ENCODE measurements at places on chromosomes 1 and 21.

DNA sequence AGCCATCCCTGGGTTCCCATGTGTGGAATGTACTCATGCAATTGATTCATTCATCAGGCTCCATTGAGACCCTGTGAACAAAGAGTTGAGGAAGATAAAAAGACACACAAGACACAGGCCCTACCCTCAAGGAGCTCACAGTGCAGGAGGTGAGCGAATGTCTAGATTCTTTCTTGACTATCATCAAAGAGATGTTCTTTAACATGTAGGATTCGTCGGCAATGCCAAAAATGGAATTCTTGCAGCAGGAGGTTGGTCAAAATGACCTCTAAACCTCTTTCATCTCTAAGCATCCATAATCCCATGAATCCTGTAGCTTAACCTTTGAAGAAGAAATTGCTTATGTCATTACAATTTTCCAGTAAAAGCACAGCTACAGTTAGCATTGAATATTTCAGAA is 27.9 kb upstream of the TTF2 start:
- DNase-seq: no peak

DNA sequence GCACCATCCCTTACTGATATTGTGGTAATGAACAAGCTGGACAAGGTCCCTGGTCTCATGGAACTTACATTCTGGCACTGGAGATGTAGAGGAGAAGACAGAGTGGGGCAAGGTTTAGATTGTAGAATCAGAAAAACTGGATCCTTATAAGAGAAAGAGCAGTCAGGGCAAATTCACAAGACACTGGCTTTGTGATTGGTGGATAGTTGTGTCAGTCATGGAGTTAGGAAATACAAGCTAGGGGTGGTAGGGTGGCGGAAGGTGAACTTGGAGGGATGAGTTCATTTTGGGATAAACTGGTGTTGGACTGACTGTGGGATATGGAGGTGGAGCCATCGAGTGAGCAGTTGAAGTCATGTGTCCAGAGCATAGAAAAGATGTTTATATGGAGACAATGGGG is 3.7 kb upstream of the TLR5 start:
- DNase-seq: no peak

GRCh38 chr21:27827972-27828371 is 861.1 kb upstream of the ADAMTS5 start:
- DNase-seq: no peak

- no peak for DNase-seq
These were observed 212.6 kb downstream of the COL24A1 start for GRCh38 chr1:85943945-85944344.

GRCh38 chr1:173876732-173877131 is 8.6 kb downstream of the ZBTB37 start:
- no peak for DNase-seq

- no peak for DNase-seq
These were observed 8.5 kb downstream of the TP53BP2 start for GRCh38 chr1:223837206-223837605.

DNA sequence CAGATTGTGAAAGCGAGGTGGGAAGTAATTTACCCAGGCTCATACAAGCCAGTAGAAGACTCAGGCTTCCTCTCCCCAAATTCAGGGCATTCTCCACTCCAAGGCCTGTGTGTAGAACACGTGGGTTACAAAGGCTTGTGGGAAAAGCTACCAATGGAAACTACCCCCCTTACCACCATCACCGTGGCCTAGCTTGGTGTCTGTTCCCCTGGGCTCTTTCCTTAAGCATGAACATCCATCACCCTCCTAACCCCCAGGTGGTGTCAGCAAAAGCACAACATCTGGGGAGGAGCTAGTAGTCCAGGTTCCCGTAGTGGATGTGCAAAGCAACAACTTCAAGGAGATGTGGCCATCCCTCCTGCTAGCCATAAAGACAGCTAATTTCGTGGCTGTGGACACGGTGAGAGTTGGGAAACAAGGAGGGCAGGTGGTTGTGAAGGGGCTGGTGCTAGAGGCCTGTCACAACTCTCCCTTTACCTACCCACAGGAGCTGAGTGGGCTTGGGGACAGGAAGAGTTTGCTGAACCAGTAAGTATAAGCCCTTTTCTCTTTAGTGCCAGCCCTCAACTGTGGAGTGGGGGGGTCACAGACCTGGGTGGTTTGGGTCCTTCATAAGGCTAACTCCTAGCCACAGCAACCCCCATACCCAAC is 701 bp upstream of the MUTYH start:
- no peak for DNase-seq

GRCh38 chr1:160818207-160818937 is 22.4 kb downstream of the LY9 start:
- DNase-seq: no peak

- no peak for DNase-seq
These were observed at the start of gene KCNA3 for GRCh38 chr1:110674337-110675059. Gene KCNA3 (minus strand): TSS chr1:110674940. CDS start chr1:110674809, 131 bp downstream.

GRCh38 chr1:176543360-176544129 is 80.6 kb downstream of the PAPPA2 start:
- DNase-seq: no peak

GRCh38 chr21:41610042-41610839 is 102.3 kb upstream of the TMPRSS2 start:
- DNase-seq: no peak

- DNase-seq: peak; percentile 49
These were observed 64.8 kb upstream of the WNT4 start for GRCh38 chr1:22207511-22208267.

GRCh38 chr1:182259229-182259872 is 132.2 kb downstream of the GLUL start:
- peak; percentile 85 for DNase-seq

DNA sequence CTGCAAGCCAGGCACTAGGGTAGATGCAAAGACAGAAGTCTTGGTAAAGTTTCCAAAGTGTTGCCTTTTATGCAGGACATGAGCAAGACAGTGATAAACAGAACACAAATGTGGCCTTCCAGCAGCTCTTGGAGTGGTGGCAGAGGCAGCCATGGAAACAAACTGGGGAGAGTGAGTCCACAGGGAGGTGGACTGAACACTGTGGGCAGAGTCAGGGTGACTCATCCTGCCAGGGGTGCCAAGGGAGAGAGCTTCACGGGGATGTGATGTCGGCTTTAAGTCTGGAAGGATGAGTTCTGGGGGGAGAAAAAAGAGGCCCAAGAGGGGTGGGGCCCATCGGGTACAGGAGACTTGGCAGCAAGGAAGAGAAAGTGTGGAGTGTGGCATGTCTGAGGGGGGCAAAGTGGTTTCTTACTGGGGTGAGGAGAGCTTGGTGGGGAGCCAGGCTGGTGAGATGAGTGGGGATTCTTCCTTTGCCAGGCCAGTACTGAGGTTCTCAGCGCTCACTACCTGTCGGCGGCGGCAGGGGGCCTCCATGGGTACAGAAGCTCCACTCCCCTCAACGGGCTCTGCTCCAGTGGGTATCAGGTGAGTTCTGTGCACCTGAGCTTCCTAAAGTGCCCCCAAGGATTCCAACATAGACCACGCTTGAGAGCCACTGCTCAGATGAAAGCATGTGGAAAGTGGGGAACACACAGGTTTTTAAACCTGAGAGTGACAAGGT is 41.8 kb downstream of the KIAA0040 start:
- no peak for DNase-seq

GRCh38 chr1:153778824-153779519 is 3.8 kb downstream of the SLC27A3 start:
- DNase-seq: no peak

- DNase-seq: no peak
These were observed 20.6 kb downstream of the PTGFR start for GRCh38 chr1:78511334-78511733.

GRCh38 chr1:78061825-78062523 is 16.2 kb downstream of the GIPC2 start:
- DNase-seq: no peak

GRCh38 chr1:192998536-192998935 is 60.6 kb downstream of the UCHL5 start:
- DNase-seq: no peak

DNA sequence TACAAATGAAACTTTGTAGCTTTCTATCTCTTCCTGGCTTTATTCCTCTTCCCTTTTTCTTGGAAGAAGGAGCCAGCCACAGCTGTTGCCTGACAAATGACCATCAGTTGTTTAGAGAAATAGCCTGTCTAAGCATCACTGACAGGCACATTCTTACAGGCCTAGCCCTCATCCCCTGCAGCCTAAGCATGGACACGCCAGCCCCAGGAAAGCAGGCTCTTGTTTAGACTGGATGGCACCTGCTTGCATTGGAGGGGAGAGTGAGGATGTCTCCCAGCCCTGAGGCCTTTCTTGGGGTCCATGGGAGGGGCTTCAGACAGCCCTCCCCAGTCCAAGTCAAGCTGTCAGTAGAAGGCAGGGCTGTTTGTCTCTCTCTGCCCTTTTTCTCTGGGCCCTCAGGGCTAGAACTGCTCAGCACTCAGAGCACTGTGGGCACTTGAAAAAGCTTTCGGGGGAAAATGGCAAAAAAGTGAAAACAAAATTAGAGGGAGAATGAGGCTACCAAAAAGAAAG is 282.5 kb upstream of the PLXNA2 start:
- DNase-seq: no peak

- DNase-seq: no peak
These were observed 168.7 kb downstream of the RRAGC start for GRCh38 chr1:38690790-38691449.

DNA sequence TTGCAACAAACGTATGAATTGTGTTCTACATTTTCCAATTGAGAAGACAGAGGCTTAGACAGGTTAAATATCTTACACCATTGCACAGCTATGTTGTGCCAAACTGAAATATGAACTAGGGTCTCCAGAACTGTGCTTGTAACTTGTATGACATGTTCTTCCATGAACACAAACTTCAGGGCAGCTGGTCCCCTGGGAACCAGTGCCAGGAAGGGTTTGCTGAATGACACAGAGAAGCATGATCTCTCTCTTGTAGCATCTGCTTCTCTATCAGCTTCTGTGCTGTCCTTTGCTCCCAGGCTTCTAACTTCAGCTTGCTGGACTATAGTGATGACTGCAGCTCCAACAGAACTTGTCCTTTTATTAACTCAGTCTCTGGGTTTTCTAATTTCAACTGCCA is 385.5 kb downstream of the SIPA1L2 start:
- DNase-seq: no peak

DNA sequence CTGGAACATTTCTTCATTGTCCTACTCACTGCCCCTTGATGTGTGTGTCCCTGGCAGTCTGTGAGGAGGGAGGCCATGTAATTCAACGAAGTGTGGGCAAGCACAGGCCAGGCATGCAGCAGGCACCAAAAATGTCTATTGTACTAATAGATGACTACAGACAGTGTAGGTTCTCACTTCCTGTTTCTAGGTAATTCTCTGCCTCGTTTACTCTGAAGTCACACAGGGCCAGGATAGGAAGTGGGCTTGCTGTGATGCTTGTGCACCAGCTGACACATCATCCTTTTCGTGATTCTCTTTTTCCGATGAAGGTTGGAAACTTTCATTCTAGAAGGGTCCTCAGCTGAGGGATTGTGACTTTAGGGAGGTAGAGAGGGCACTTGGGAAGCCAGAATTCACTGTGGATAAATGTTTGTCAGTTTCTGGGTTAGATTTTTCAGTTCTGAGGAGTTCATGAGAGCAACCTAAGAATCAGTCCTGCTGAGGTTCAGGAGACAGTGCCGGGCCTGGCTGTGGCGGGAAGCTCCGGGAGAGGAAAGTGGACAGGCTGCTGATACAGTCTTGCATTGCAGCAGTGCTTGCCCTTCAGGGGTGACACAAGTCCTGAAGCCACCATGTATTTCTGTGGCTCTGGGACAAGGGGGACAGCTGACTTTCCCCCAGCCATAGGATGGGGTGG is 4.3 kb upstream of the CSF1 start:
- DNase-seq: no peak

GRCh38 chr21:31929548-31929947 is 56.7 kb downstream of the HUNK start:
- DNase-seq: no peak

GRCh38 chr1:12088607-12089006 is 25.5 kb downstream of the TNFRSF8 start:
- no peak for DNase-seq

DNA sequence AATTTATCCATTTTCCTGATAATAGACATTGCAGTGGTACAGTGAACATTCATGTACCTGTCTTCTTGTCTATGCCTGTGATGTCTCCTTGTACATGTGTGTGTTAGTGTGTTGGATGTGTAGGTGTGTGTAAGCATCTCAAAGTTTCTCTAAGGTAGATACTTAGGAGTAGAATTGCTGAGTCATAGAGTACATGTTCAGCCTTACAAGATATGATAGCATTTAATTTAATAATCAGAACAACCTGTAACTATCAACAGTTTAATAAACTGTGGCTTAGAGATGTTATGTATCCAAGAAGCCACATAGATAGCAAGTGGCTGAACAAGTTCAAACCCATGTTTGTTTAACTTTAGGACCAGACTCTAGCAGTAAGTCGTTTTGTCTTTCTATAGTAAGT is 35.6 kb downstream of the EPB41 start:
- DNase-seq: no peak

GRCh38 chr1:115467196-115467595 is 129.1 kb upstream of the NGF start:
- DNase-seq: no peak

GRCh38 chr1:11355559-11356475 is 82.8 kb downstream of the UBIAD1 start:
- no peak for DNase-seq

- DNase-seq: no peak
These were observed 54.2 kb upstream of the SPATA6 start for GRCh38 chr1:48526008-48526710.

DNA sequence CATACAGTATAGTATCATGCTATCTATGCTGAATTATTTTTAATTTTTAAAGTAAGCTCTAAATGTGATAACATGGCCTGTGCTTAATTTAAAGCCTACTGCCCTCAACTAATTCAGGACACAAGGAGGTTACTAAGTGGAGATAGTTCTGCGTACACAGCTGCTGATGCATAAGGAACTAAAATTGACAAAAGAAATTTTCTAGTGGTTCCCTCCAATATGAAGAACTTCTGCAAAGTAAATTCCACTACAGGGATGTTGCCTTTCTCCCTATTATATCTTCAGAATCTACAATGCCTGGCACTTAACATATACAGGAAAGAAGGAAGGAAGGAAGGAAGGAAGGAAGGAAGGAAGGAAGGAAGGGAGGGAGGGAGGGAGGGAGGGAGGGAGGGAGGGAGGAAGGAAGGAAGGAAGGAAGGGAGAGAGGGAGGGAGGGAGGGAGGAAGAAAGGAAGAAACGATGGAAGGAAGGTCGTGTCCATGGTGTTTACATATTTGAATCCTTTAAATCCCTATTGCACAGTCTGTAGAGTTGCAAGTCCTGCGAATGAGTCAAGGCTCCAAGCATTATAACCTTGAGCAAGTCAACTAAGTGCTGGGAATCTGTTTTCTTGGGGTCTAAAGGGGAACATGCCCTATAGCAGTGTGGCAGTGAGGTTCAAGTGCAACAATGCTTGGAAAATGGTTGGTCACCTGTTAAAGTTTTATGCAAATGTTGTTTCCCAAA is 171.2 kb downstream of the LMX1A start:
- no peak for DNase-seq

- no peak for DNase-seq
These were observed 51.1 kb downstream of the KCNH1 start for GRCh38 chr1:211082824-211083223.
